Central memory CD4-positive, alpha-beta T cell (primary cell): ENCODE measurements at places on chromosomes 12 and 14.

DNA sequence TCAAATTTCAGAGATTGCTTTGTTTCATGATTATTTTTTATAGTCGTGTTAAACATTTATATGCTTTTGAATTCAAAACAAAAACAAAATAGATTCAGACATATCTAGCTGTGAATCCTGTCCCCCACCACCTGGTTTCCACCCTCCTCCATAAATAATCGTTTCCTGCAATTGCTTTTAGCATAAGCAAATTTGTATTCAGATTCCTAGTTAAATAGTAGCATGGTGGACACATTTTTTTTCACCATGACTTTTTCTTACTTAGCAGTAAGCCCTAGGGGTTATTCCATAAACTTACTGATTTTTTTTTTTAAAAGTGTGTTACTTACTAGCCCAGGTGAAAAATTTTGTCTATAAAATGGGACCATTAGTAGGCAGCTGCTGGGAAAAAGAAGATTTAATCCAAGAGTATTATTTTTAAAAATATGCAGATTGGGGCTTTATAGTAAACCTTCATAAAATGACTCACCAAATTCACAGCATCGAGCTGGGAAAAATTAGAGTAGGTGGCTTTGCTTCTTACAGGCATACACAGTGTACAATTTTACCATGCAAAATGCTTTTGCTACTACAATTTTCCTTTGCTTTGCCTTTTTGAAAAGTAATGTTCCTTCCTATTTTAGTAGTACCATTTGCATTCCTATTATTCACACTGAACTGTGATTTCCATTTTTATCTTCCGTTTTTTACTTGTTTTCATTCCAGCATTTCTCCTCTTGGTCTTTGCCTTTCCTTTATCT is 117.8 kb downstream of the BTG1 start:
- DNase-seq, result no peak

GRCh38 chr12:54993181-54993835 is 8.7 kb upstream of the TESPA1 start:
- DNase-seq, result peak; percentile 70

DNA sequence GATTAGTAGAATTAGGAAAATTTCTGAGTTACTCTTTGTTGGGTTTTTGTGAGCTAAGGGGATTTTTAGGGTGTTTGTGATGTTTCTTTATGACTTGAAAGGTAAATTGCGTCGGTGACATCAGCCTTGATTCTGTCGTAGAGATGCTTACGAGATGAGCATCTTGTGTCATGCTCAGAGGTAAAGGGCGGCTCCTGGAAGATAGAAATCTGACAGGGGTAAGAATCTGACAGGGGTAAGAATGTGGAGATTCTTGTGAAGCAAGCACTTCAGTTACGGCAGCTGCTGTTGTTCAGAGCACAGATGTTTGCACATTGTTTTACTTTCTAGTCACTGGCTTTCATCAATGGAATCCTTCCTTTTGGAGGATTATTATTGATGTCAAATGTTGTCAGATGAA is 22.5 kb downstream of the EML1 start:
- DNase-seq, result no peak

DNA sequence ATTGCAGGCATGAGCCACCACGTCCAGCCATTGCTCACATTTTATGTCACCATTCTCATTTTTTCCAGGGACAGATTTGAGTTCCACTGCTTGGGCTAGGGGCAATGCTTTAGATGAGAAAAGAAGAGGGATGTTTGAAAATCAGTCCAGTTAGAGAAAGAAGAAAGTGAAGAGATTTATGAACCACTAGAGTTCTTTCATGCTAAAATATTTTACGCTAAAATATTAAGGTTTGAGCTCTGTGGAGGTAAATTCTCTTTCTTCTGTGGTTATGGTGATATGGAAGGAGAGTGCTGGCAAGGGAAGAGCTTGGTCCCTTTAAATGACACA is 21.5 kb downstream of the CFL2 start:
- no peak for DNase-seq
